Smooth muscle cell of trachea (primary cell): ENCODE measurements at places on chromosomes 6 and 20. TPM values are rescaled to one million over a fixed set of nuclear protein-coding genes. Genes with fewer than 3 reads are reported as not detected.

The PRR18 gene
- total RNA-seq = not detected in 2 replicates

The SIRPD gene
- total RNA-seq = not detected in 2 replicates

The PLG gene
- total RNA-seq = not detected in 2 replicates

The SCGN gene
- not detected in 2 replicates for total RNA-seq

The NT5E gene
- total RNA-seq = 428 and 588 TPM in 2 replicates

The SH3BGRL2 gene
- 3.1 and 3.8 TPM in 2 replicates for total RNA-seq

The COL9A1 gene
- total RNA-seq = not detected in 2 replicates
